Activated T-cell treated with anti-CD3 and anti-CD28 coated beads, Interleukin-2, amount 50 U/mL, for 4 hours (primary cell): ENCODE measurements at places on chromosomes 2 and 18.

- no peak for DNase-seq
Measured at GRCh38 chr18:6569813-6570212, 155.1 kb upstream of the L3MBTL4 start.

- no peak for DNase-seq
Measured at GRCh38 chr2:225637259-225637658, 237.7 kb downstream of the NYAP2 start.

DNA sequence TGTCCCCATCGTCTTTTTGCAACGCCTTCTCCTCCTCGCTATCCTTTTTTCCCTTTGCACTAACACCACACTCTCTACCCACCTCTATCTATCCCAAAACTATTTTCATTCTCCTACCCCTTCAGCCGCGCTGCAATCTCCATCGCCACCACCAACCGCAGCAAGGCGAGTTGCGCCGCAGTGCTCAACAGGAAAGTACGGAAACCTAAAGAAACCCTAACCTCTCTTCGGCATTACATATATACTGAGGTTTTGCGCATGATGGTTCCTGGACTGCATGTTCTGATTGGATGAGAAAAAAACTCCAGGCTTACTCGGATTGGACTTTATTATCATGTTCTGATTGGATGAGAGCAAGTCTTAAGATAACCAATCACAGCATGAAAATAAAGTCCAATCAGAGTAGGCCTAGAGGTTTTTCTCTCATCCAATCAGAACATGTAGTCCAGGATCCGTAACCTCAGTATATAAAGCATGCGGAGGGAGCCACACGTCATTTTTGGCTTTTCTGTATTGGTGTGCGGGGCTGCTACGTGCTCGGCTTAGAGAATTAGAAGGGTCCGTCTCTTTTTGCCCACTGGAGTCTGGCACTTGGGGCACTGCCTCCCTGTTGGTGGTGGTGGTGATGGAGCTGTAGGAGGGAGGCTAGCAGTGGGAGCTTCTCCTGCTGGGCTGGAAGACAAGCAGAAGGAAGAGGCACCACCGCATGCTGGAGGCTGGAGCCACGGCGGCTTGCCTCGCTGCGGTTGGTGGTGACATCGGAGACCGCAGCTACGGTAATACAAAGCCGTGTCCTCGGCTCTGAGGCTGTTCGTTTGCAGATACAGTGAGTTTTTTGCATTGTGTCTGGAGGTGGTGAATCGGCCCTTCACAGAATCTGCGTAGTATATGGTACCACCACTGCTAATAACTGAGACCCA lies 76.1 kb downstream of the TEKT4 start:
- DNase-seq = no peak

DNA sequence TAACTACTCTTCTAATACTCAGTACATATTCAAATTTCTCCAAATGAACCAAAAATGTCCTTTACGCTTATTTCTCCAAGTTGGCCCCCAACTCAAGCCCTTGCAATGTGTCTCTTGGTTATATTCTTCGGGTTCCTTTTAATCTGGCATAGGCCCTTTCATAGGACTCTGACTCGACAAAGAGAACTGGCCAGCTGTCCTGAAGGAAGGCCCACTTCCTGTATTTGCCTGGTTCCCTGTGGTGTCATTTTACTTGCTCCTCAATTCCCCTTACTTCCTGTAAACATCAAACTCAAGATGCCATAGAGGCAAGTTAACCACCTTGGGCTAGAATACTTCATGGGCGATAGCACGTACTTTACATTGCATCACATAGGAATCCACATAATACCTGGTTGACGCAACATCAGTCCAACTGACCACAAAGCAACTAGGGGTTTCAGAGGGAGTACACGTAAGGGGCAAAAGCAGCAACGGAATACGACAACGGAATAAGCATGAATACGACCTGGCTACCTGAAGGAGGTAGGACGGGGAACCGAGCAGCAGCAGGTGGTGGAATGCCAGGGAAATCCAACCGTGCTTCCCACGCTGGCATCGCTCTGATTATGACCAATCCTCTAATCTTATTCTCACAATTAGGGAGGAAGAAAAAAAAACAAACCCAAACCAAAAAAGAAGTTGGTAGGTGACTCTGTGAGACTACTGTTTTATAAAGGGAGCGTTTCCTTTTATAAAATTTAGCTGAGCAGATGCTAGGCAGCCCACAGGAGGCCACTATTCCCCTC lies 823 bp upstream of the GORASP2 start:
- no peak for DNase-seq

GRCh38 chr2:221422516-221423209 lies 149.4 kb downstream of the EPHA4 start:
- no peak for DNase-seq

- DNase-seq = no peak
Measured at GRCh38 chr2:125479143-125479636, 1176.8 kb upstream of the GYPC start.

GRCh38 chr2:85613717-85614515 lies 2.0 kb upstream of the C2orf68 start:
- DNase-seq = no peak

GRCh38 chr18:61082976-61083630 lies 250.1 kb upstream of the CDH20 start:
- no peak for DNase-seq
